ENCODE measurements at places on chromosomes 1 and 21.

GRCh38 chr1:7371926-7372325, 399.2 kb upstream of the VAMP3 start:
- DNase-seq, result no peak

DNA sequence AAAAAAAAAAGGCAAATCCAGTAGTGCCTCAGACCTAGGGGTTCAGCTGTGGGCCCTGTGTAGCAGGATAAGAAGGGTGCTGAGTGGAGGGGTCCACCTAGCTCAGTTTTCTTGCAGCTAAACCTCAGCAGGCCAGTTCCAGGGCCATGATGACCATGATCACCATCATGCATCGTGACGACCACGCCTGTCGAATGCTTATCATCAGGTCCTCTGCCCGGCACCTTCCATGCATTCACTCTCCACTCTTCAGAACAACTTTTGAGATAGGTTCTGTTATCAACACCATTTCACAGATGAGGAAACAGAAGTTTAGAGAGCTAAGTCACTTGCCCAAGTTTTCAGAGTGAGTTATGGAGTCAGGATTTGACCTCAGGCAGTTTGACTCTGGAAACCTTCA, 54.9 kb downstream of the ACBD3 start:
- no peak for DNase-seq

DNA sequence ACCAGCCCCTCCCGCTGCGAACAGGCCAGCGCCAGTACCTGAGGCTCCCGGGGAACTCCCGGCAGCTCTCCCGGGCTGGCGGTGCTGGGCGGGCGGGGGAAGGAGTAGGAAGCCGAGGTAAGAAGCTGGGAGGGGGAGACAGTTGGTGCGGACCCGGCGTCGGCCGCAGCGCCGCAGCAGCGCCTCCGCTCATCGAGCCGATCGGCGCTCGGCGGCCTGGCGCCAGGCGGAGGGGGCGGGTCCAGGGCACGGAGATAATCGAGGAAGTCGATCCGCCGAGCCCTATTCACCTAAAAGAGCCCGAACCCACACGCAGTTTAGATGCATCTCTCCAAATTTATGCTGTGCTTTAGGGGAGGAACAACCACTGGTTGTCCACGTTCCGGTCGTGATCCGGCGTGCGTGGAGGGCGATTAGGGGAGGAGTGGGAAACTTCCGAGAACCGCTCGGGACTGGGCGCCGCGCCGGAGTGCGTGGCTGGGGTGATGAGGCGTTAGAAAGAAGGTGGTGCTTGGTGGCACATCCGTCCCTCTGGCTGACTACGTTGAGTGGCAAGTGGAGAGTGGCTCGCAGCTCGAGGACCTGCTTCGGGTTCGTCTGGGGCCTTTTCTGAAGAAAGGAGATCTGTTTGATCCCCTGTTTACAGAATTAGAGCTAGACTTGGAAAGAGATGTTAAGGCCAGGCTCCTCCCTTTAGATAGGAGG, at the start of gene VAMP4:
VAMP4 (minus strand) TSS at position 194 of the 705 bp plus-strand sequence. CDS start 3,651 bp downstream, outside the sequence.
- DNase-seq, result peak; percentile 80

DNA sequence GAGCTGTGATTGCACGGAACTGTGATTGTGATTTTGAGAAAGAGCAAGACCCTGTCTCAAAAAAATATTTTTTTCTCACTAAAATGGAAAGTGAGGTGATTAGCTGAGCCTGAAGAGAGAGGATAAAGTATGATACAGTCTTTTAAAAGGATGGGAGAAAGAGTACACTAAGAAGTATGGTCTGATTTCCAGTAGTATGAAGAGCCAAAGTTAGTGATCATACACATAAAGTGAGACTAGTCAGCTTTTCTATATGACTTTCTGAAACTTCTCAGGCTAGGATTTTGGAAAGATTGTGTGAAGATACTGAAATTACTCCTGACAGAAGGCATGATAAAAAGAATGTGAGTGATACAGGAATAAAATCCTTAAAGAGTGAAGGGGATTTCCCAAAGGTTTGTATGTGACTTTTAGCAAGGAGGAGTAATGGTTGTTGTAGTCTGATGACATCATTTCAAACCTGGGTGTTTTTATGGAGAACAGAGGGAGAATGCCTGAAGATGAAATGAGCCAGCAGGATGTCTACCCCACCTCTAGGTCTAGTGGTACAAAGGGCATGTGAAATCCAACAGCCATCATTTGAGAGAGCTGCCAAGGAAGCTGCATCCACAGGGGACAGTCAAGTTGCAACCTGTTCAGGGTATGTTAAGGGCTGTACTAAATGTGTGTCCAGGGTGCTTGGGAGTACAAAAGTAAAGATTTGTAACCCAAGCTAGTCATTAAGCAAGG, 157.7 kb downstream of the PIK3R3 start:
- peak; percentile 2 for DNase-seq

DNA sequence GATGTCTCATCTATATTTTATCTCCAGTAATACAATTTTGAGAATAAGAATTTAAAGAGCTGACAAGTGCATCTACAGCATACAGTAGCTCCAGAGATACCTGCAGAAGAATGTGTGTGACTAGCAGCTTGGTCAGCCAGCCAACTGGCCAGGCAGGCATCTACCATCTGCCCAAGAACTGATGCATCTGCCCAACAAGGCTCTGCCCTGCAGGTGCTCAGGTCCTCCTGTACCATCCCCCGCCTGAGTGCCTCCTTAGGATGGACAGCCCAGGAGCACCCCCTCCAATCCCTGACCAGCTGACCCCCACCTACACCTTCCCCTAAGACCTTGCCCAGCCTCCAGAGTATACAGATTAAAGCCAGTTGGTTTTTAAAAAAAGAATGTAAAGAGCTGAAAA, 30.3 kb downstream of the TMEM69 start:
- no peak for DNase-seq

Measured in T-helper 2 cell (primary cell).